ENCODE measurements at places on chromosomes 6 and 20.

DNA sequence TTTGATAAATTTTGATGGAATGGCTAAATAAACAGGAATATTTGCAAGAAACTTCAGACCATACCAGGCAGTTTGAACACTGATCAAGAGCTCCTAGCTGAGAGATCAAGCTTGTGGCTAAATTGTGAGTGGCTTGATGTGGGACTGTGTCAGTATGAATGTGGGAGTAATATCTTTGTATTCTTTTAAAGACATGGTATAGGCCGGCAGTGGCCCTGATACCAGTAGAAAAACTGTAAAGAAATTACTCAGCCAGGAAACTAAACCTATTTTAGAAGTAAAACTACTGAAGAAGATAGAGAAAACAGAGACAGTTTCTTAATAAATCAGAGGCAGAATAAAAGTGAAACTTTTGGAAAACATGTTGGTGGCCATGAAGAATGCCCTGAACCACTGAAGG is 608.4 kb upstream of the SYNCRIP start:
- DNase-seq: no peak

DNA sequence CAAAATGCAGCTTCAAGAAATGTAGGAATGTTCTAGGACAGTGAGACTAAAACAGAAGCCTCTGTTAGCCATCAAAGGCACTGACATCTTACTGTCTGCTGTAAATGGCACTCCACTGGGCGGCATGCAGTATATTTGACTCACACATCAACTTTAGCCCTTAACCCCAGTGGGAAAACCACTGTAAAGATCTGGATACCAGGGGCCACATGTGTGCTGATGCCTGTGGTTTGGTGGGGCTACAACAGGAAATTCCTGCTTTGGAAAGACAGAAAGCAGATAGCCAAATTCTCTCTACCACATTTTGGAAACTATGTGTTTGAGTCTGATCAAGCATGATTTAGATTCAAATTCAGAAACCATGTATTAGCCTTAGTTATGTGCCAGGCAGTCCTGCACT is 4.3 kb downstream of the PFDN4 start:
- DNase-seq: no peak

GRCh38 chr6:209432-210103 is 82.7 kb upstream of the DUSP22 start:
- DNase-seq: no peak

GRCh38 chr6:53309059-53309900 is 39.5 kb downstream of the ELOVL5 start:
- no peak for DNase-seq

DNA sequence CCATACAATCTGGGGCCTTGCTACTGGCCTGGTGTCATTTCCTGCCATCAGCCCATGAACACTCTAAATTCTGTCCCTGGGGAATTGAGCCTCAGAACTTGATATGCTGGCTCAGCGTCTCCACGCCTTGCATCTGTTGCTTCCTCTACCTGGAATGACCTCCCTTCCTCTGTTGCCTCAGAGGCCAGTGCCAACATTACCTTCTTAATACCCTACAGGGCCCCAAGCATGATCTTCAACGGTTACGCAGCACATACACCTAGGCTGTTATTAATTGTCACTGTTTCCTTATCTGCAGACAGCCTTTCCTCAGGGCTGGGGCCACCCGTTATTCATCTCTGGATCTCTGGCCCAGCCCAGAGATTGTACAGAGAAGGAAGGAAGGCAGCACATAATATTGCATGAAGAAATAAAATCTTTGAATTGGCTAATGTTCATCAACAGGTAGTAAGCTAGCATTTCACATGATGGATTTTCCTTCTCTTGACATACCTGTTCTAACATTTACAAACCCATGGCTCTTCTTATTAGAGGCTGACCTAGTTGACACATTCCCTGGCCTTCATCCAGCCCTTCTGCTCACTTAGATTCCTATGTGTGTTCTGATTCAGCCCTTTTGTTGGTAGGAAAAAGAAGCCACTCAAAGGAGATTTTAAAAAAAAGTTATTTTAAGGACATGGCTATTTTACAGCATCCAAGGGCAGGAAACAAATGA is 8.4 kb upstream of the RNF182 start:
- no peak for DNase-seq
